ENCODE measurements at places on chromosomes 5 and 9.

- peak; percentile 60 for DNase-seq
Observed at GRCh38 chr9:136409557-136410455, 608 bp downstream of the ENTR1 start.

DNA sequence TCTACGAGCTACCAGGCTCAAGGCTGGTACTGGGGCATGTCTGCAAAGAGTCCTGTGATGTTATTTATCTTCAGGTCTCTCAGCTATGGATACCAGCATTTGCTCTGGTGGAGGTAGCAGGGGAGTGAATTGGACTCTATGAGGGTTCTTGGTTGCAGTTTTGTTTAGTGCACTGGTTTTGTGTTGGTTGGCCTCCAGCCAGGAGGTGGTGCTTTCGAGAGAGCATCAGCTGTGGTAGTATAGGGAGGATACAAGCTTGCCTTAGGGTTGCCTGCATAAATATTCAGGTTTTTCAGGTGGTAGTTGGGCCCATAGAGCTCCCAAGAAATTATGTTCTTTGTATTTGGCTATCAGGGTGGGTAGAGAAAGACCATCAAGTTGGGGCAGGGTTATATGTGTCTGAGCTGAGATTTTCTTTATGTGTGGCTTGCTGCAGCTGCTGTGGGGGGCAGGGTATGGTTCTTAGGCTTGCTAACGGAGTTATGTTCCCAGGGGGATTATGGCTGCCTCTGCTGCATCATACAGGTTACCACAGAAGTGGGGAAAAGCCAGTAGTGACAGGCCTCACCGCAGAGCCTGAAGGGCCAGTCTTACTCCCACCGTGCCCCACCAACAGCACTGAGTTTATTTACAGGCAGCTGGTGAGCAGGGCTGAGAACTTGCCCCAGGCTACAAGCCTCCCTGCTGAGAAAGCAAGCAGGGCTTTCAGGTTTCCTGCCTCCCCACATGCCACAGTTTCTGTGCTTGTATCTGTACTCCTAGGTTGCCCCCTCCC lies 9.7 kb upstream of the RIOK2 start:
- peak; percentile 24 for DNase-seq

GRCh38 chr9:113322671-113323070 lies 17.4 kb downstream of the WDR31 start:
- no peak for DNase-seq

DNA sequence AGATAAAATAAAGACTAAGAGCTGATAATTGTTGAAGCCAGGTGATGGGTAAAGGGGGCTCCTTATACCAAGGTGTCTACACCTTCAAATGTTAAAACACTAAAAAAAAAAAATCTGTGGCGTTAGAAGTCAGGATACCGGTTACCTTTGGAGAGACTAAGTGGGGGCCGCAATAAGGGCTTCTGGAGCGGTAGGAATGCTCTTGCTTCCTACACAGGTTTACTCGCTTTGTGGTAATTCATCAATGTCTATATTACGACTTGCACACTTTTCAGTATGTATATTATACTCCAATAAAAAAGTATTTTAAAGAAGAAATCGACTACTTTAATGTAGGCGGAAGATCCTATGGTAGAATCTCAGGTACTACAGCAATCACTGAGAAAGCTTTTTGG lies 12.5 kb downstream of the MRPS27 start:
- no peak for DNase-seq

- peak; percentile 96 for DNase-seq
Observed at GRCh38 chr9:6007770-6008168, 7.7 kb downstream of the RANBP6 start.

GRCh38 chr5:816176-816575 lies 31.6 kb upstream of the ZDHHC11B start:
- DNase-seq: no peak

DNA sequence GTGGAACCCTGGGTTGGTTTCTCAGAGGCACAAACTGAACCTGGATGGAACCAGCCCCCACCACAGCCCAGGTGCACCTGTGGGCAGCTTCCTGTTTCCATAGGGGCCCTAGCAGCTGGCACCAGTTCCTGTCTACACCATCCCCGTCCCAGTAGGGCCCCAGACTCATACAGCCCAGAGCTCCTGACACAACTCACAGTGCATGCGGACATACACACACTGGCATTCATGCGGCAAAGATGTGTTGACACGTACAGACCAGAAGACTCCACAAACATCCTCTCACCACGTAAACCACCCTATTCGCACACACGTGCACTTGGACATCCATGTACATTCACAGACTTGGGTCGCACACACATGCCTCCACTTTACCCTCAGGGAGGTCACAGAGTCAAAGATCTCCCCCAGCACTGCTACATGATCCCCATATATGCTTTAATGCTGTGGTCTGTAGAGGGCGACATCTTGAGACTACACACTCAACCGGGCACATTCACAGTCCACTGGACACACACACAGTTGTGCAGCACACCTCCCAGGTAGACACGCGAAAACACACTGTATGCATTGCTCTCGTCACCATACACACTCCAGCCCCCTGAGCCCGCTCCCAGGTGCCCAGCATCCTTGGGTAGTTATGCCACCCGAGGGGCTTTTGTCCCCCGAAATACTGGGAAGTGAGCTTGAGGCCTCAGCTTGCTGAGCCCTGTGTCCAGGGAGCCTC lies 22.4 kb downstream of the CXXC5 start:
- peak; percentile 83 for DNase-seq

GRCh38 chr9:118290116-118290515 lies 585.9 kb downstream of the TLR4 start:
- no peak for DNase-seq

- no peak for DNase-seq
Observed at GRCh38 chr9:134966270-134966669, 48.6 kb upstream of the FCN1 start.

DNA sequence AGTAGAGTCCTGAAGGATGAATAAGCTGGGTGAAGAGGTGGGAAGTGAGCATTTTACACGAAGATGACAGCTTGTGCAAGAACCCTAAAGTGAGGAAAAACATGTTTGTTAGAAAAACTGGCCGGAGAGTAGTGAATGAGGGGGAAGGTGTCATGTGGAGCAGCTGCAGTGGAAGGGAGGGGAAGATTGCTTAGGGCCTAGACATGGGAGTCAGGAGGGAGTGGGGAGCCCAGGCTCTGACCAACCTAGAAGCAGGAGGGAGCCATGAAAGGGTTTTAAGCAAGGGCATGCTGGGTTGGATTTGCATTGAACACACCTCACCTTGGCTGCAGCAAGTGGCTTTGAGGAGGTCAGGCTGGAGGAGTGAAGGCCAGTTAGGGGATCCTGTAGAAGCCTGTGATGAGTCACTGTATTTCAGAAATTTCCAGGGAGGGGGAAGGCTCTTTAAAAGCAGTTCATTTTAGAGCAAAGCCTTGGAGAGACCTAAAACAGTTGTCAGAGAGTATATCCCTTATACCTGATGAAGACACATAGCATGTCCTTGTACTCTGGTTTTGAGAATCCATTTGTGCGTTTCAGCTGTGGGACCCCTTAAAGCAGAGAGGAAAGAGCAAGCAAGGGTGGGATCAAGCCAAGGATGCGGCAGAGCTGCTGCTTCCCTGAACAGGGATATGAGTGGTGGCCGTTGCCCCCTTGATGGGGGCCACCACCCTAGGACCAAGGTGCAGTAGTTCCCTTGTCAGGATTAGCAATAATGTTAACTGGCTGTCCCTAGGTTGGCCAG lies 45.4 kb downstream of the ANGPTL2 start:
- no peak for DNase-seq

DNA sequence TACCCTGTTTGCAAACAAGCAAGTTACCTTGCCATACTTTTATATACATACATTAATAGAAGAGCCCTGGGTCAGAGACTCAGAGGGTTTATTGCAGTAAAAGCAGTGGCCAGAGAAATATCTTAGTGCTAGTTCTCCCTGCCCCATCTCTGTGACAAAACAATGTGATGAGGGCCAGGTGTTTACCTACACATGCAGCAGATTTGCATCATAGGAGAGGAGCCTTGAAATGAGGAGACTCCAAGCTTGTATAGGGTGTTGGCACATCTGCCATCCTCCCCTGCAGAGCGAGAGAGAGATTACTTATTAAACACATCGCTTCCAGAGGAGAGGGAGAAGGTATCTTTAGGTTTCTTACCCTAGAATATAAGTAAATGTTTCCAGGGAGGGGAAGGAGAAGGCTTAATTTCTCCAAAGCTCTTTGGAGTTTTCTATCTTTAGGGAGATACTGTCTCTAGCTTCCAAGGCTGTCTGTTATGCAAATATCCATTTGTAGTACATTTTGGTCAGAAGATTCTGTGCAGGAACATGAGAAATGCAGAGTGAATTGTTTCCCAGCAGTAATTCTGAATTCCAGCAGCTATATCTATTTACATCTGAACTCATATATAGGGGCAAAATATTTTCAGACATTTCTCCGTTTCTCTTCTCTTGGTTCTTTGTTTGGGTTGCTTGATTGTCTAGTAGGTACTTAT lies 15.7 kb downstream of the FER start:
- DNase-seq: no peak

DNA sequence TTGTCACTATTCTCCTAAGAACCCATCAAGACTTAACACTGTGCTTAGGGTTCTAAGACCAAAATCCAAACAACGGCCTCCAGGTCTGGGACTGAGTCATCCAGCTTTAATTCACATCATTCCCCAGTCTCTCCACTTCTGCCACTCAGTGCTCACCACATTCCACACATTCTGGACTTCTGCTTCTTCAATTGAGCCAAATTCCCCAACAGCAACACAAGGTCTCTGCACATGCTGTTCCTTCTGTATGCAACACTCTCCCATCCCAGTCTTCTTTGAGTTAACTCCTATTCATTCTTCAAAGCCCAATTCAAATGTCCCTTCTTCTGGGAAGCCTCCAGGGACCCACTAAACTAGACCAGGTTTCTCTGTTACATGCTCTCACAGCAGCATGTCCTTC lies 97.8 kb downstream of the GPR21 start:
- DNase-seq: no peak

- no peak for DNase-seq
Observed at GRCh38 chr5:72156946-72157624, 49.8 kb downstream of the MAP1B start.

DNA sequence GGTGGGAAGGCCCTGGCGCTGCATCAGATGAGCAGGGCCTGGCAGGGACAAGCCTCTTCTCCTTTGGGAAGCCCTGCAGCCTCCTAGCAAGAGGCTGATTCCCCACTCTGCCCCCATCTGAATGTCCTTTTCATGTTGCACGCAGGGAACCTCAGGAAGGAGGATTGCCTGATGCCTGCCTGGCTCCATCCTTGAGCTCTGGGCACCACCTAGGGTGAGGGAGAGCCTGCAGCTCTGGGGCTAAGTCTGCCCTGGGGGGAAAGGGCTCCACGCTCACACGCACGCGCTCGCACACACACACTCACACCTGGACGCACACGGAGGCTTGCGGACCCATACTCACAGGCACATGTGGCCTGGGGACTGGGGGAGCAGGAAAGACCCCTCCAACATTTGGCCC lies 86.6 kb downstream of the LMX1B start:
- DNase-seq: no peak

GRCh38 chr5:153823036-153823435 lies 215.7 kb downstream of the FAM114A2 start:
- no peak for DNase-seq

GRCh38 chr9:5596173-5596572 lies 32.7 kb upstream of the RIC1 start:
- no peak for DNase-seq

DNA sequence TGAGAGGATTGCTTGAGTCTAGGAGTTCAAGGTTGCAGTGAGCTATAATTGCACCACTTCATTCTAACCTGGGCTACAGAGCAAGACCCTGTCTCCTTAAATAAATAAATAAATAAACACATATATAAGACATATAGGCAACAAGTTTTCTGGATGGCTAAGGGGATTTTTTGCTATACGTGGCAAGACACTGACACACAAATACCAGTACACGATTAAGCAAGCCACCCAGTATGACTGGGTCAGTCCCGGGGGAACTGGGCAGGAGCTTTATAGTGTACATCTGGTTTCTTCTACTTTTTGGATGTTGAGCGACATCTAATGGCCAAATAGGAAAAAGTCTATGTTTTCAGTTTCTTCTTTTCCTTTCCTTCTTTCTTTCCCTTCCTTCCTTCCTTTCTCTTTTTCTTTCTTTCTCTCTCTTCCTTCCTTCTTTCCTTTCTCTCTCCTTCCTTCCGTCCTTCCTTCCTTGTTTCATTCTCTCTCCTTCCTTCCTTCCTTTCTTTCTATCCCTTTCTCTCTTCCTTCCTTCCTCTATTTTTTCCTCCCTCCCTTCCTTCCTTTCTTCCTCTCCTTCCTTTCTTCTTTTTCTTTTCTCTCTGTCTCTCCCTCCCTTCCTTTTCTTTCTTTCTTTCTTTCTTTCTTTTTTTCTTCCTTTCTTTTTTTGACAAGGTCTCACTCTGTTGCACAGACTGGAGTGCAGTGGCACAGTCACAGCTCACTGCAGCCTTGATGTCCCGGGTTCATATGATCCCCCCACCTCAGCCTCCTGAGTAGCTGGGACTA lies 47.0 kb upstream of the PLIN2 start:
- peak; percentile 80 for DNase-seq

DNA sequence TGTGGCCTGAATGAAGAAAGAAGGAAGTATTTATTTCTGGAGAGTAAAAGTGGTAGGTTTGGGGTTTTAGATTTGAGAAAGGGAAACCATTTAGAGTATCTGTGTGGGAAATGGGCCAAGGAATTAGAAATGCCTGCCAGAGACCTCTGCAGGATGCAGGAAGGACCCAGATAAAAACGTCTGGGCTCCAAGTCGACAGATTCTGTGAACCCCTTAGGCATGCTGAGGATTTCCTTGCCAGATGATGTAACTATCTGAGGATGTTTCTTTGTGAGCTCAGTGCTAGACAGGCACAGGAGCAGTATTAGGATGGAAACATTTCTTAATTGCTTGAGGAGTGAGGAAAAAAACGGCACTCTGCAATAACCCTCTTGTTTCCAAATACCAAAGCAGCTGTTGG lies 251.8 kb upstream of the DMRT1 start:
- DNase-seq: peak; percentile 48

DNA sequence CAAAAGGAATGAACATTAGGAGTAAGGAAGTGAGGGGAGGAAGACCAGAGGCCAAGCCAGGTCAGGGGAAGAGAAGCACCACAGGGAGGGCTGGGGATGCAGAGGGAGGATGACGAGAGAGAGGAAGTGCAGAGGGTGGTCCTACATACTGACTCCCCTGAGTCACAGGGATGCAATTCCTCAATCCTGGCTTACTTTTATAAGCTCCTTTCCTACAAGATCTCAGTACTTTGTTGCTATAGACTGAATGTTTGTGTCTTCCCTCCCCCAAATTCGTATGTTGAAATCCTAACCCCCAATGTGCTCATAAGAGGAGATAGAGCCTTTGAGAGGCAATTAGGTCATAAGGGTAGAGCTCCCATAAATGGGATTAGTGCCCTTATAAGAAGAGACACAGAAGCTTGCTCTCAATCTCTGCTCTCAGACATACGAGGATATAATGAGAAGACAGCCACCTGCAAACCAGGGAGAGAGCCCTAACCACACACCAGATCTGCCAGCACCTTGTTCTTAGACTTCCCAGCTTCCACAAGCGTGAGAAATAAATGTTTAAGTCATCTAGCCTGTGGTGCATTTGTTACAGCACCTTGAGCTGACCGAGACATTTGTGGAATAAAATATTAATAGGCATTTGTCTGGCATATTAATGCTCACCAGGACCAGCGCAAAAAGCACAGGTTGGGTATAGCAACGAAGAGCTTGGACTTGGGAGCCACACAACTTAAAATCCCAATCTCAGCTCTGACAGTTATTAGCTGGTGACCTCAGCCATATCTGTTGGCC lies 33.4 kb downstream of the GCNT4 start:
- DNase-seq: no peak

GRCh38 chr5:156715287-156715686 lies 134.8 kb upstream of the PPP1R2B start:
- DNase-seq: no peak
